Calu3 (cell line): ENCODE measurements at places on chromosomes 11 and 22.

DNA sequence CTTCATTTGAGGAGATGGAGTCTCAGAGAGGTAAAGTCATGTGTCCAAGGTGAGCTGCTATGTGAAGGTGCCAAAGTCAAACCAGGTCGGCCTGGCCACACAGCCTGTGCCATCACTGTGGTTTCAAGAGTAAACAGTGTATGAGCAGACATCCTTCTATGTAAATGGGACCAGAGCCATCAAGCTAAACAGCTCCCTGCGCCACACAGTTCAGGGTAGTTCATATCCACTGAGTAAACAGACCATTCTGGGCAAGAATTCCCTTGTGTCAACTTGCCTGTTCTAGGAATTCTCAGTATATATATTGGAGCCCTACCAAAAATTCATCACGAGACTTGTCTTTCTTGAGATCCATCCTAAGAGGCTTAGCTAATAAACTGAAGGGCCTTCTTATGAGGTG, 77.5 kb downstream of the AMOTL1 start:
- DNase-seq: no peak

GRCh38 chr11:19696073-19696472, 16.6 kb upstream of the NAV2 start:
- DNase-seq: no peak

DNA sequence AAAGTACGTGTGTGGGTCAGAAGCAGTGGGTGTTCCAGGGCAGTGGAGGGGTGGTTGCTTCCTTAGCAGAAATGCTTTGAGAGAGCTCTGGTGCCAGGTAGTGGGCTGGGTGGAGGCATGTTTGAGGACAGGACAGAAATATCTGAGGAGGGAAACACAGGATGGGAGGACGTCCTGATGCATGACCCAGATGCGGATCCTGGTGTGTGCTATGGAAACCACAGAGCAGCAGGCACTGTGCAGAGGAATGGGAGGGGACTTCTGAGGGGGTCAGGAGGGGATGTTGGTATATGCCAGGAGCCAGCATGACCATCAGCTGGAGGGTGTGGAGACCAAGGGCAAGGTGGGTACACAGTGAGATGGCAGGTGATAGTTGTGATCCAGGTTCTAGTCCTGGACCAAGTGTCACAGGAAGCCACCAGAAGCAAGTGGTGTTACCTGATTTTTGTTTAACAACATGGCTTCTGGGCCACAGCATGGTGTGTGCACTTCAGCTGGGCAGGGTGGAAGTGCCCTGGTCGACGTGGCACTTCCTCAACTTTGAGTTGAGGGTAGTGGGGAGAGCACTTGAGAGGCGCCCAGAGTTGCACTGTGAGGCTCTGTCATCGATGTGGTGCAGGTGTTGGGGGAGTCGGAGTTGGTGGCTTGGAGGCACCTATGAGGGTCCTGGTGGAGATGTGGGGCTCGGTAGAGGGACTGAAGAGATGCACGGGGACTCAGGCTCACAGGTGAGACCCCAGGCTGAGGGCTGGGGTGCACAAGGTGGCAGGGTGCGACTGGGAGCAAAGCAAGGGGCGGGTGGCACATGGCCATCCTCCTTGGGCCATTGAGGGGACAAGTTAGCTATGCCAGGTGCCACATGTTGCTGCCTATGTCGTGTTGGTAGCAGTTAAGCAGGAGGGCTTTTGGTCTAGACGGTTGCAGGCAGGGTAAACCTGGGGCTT, 7.5 kb downstream of the DGCR8 start:
- no peak for DNase-seq

DNA sequence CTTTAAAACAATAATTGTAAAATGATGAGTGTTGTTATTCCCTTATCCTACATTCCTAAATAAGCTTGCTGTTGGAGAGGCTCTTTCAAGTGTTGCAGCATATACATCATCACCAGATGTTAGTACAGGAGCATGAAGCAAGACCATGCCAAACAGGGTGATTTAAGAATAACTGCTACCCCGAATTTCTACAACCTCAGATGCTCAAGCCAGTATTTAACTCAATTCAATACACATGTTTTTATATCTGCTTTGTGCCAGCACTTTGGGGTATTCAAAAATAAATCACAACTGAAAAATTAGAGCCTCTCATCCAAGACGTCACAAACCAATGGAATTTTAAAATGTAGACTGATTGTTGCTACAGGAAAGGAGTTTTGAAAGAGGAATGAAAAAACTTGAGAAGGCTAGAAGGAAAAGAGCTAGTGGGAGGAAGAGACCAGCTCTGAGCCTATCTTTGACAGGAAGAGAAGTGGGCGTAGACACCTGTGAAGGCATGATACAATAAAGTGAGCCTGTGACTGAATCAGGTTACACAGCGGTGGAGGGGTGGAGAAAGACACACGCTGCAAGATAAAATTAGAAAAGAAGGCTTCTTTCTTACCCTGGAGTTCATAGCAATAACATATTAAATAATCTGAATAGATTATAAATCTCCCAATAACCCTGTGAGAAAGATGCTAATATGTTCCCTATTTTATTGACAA, 95.8 kb downstream of the DLG2 start:
- DNase-seq: no peak

DNA sequence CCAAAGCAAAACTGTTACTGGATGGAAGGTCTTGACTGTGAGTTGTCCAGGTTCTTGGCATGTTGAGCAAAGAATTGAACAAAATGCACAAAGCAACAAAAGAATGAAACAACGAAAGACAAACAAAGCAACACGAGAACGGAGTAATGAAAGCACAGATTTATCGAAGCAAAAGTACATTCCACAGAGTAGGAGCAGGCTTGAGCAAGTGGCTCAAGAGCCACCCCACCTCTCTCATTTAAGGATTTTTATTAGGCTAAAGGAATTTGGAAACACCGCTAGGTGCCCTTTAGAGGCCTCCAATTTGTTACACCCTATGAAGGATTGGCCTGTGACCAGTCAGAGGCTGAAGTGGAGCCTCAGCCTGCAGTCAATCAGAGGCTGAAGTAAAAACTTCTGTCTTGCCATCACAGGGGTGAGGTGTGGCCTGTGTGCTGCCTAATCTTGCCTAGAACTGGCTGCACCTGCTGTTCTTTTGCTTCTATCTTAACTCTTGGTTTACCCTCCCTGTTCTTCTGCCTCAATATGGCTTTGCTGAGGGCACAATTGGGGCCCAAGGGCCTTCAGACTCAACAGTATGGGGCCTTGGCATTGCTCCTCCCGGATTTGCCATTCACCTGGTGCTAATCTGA, 59.4 kb upstream of the FTH1 start:
- no peak for DNase-seq

GRCh38 chr11:94194712-94195111, 66.1 kb downstream of the PANX1 start:
- no peak for DNase-seq

- DNase-seq: no peak
Observed at GRCh38 chr22:46828323-46828900, 66.0 kb downstream of the TBC1D22A start.

- DNase-seq: no peak
Observed at GRCh38 chr11:57746920-57747319, 4.7 kb downstream of the BTBD18 start.

DNA sequence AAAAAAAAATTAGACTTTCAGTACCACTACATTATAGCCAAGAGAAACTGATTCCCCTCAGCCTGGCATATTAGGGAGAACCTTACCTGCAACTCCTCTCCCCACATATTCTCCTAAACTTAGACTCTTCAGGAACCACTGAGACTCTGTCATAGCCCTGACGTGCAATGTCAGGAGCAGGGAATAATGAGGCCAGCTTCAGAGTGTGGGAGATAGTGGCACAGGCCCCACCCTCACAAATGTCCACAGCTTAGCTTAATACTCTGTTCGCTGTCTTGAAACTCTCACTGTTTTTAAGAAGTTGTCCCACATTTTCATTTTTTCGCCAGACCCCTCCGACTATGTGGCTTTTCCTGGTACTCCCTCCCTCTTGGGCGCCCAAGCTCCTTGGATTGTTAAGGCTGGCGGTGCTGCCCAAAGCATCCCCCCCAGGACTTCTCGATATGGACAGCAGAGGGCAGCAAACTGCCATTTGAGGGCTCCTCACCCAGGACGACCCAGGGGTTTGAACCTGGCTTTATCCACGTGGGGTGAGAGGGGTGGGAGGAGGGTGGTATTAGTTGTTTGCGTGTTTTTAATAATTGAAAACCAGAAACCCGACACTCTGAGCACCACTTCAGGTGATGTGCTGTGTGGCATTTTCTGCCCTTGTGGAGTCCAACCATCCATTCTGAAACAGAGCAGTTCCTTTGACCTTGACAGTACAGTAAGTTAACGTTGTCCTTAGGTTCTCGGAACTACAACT, 45.2 kb upstream of the RASSF10 start:
- peak; percentile 84 for DNase-seq

- no peak for DNase-seq
Observed at GRCh38 chr22:30626413-30626812, 9.2 kb upstream of the SLC35E4 start.

GRCh38 chr11:32005786-32006416, 85.0 kb upstream of the RCN1 start:
- DNase-seq: no peak

GRCh38 chr11:126333142-126333541, 22.3 kb upstream of the ST3GAL4 start:
- DNase-seq: no peak

- no peak for DNase-seq
Observed at GRCh38 chr22:30731658-30732057, 37.0 kb downstream of the OSBP2 start.

- no peak for DNase-seq
Observed at GRCh38 chr22:50684501-50684900, 11.9 kb downstream of the SHANK3 start.

- no peak for DNase-seq
Observed at GRCh38 chr11:34909955-34910354, 6.2 kb downstream of the APIP start.

- peak; percentile 83 for DNase-seq
Observed at GRCh38 chr11:208181-208916, 841 bp downstream of the RIC8A start.

GRCh38 chr11:67639438-67639859, at the start of gene TBX10:
Gene TBX10 (minus strand): TSS chr11:67639763. CDS start chr11:67639472, 291 bp downstream.
- DNase-seq: no peak

DNA sequence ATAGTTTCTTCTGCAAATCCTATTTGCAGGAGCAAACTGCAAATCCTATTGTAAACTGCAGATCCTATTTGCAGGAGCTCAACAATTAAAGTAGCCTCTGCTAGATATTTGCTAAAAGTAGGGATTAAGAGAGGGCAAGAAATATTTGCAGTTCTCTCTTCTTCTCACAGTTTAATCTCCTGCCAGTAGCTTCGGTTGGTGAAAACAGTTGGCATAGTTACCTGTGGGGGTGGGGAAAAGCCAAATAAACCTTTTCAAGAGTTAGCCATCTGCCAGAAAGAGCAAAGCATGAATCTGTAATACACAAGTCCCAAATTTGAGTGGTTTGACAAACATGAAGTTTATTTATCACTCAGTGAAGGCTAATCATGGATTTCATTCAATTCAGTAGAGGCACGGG, 942.5 kb downstream of the JRKL start:
- DNase-seq: no peak

GRCh38 chr11:119723243-119723951, 5.6 kb downstream of the NECTIN1 start:
- no peak for DNase-seq

DNA sequence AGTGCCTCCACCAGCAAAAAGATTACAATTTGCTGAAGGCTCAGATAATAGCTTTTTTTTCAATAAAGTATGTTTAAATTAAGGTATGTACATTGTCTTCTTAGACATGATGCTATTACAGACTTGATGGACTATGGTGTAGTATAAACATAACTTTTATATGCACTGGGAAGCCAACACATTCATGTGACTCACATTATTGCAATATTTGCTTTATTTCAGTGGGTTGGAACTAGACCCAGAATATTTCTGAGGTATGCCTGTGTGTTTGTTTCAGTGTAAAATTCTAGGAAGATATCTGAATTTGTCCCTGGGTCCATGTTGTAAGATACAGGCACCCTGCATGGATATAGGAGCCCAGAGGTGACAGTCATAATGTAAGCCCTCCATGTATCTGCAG, 120.0 kb upstream of the BDNF start:
- DNase-seq: no peak

DNA sequence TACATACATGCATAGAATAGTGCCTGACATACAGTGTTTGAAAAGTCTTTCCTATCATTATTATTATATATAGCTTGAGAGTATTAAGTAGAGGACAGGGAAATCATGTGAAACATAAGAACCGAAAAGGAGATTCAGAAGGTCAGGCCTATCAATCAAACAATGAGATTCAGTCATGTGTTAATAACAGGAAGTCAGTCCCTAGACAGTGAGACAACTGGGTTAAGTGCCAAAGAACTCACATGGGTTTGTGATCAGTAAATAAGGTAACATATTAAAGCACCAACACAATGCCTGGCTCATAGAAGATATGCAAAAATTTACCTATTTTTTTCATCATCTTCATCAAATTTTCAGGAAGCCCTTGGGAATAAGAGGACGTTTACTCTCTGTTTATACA, 174.3 kb upstream of the FAT3 start:
- DNase-seq: no peak

GRCh38 chr22:20029550-20030225, 8.8 kb downstream of the TANGO2 start:
- no peak for DNase-seq

DNA sequence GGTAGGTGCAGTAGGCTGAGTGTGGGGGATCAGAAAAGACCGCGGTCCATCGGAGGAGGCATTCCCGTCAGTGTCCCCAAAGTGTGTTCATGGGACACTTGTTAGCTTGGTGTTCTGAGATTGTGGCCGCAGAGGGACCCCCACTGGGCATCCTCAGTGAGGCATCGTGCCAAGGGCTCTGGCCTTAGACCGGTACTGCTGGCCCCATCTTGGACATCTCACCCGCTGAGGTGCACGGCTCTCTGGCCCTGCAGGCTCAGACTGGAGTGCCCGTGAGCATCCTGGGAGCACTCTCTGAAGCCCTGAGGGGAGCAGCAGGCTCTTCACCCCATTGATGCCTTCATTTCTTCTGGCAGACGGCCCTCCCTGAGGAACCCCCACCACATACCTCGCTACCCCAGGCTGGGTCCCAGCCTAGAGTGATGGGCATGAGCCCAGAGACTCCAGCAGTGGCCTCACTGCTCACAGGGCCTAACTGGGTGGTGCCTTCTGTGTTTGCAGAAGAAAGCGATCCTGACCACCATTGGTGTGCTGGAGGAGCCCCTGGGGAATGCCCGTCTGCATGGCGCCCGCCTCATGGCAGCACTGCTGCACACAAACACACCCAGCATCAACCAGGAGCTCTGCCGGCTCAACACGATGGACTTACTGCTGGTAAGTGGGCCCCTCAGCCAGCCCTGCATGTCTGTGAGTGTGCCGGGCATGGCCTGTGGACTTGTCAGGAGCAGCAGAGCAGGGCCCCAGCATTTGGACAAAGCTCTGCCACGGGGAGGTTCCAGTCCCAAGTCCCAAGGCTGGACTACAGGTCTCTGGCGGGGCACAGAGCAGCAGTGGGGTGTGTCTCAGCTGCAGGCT, 51.6 kb downstream of the SBF1 start:
- DNase-seq: no peak
